Kidney epithelial cell (primary cell): ENCODE measurements at places on chromosomes 6 and 20.
A peak's percentile ranks its signal among the peaks of the same experiment; 100 is the strongest.

GRCh38 chr6:108675226-108676200 is 114.8 kb downstream of the FOXO3 start:
- no peak for DNase-seq

DNA sequence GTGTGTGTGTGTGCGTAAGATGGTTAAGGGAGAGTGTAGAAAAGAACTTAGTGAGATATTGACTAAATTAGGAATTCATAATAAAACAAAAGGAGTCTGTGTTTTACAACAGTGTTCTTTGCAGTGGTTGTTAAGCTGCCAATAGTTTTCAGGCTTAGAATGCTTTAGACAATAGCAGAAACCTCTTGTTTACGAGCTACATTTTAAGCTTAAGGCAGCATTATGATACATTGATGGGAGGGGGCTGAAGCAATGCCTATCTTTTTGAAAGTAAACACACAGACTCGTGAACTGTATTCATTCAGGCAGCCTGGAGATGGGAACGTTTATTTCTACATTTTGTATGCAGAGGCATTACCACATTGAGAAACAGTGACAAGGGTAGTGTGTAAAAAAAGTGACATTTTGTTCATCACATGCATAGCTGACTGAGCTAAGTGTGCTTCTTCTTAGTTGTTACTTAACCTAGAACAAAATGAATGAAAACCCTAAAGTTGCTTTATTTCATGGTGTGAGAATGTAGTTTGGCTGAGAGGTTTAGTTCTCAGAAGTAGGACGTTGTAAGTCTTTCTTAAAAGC is 21.2 kb downstream of the CLVS2 start:
- no peak for DNase-seq

GRCh38 chr6:161526794-161527193 is 252.9 kb upstream of the AGPAT4 start:
- DNase-seq, result no peak

GRCh38 chr6:53375847-53376246 is 27.1 kb upstream of the ELOVL5 start:
- no peak for DNase-seq

GRCh38 chr6:114521926-114522325 is 179.1 kb upstream of the HS3ST5 start:
- no peak for DNase-seq

DNA sequence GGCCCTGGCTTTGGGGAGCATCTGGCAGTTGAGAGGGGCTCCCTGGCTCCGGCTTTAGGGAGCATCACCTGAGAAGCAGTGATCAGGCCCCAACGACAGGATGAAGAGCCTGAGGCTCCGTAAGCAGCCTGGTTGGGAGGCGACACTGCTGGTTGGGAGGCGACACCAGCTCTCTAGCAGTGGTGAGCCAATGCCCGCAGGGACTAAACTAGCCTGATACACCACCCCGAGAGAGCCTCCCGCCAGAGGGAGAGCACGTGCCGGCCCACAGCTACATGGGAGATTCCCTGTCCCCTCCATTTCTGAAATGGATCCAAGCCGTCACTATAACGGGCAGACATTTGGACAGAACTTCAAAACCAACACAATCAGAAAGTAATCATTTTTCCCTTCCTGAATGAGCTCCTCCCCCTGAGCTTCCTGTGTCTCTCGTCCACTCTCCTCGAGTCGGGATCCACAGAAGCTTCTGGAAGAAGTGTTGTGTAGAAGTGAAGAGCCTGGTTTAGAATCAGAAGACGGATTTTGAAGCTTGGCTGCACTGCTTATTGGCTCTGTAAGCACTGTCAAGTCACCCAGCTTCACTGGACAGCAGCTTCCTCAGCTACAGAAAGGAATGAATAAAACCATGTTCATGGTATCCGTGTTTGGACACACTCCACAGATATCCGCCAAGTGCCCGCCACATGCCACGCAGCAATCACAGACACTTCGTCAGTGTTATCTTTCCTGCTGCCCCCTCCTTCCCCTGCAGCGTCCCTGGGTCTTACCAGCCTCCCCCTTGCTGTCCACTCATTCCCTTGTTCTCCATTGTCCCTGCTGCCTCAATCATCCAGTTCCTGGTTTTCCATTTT is 199.6 kb downstream of the TTLL2 start:
- DNase-seq, result no peak

GRCh38 chr6:80440496-80441115 is 334.1 kb downstream of the BCKDHB start:
- no peak for DNase-seq

DNA sequence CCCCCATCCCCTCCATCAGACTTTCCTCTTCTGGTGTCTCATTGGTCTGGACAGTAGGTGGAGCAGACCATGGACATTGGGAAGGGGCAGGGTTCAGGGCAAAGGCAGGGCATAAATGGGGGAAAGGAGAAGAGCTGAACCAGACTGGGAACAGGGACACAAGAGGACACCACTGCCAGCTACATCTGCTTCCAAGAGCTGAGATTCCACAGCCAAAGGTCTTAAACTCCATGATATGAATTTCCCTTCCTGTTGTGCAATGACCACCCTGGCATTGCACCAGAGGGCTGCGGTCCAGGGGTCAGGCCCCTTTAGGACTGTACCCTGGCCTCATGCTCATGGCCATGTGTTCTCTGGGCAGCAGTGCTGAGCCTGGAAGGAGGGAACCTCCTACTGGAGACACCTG is 137.9 kb downstream of the MAFB start:
- no peak for DNase-seq

DNA sequence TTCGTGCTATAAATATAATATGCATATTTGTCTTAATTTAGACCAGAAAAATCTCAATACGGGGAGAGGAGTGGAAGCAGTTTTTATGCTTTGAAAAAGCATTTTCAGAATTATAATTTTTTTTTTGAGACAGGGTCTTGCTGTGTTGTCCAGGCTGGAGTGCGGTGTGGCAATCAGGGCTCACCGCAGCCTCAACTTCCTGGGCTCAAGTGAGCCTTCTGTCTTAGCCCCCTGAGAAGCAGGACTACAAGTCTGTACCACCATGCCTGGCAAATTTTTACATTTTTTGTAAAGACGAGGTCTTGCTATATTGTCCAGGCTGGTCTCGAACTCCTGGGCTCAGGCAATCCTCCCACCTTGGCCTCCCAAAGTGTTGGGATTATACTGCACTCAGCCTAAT is 197.2 kb downstream of the FOXC1 start:
- no peak for DNase-seq

GRCh38 chr6:68502946-68503345 is 132.1 kb upstream of the ADGRB3 start:
- no peak for DNase-seq

DNA sequence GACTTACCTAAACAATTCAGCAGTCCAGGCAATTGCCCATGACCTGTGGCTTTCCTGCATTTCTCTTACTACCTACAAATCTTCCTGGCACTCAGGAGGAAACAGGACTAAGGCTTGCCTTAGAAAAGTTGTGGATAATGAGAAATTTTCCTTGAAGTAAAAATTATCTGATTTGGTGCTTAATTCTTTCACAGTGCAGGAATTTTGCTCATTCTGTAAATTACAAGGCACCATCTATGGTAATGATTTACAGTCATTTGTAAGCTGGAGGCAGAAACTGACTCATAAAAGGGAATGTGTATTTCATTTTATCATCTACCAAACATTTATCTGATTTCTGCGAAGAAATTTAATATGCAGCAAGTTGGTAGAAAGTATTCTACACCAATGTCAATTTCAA is 211.5 kb upstream of the FKBP1C start:
- peak; percentile 45 for DNase-seq

- no peak for DNase-seq
Measured at GRCh38 chr20:17995967-17996819, 27.4 kb downstream of the MGME1 start.

DNA sequence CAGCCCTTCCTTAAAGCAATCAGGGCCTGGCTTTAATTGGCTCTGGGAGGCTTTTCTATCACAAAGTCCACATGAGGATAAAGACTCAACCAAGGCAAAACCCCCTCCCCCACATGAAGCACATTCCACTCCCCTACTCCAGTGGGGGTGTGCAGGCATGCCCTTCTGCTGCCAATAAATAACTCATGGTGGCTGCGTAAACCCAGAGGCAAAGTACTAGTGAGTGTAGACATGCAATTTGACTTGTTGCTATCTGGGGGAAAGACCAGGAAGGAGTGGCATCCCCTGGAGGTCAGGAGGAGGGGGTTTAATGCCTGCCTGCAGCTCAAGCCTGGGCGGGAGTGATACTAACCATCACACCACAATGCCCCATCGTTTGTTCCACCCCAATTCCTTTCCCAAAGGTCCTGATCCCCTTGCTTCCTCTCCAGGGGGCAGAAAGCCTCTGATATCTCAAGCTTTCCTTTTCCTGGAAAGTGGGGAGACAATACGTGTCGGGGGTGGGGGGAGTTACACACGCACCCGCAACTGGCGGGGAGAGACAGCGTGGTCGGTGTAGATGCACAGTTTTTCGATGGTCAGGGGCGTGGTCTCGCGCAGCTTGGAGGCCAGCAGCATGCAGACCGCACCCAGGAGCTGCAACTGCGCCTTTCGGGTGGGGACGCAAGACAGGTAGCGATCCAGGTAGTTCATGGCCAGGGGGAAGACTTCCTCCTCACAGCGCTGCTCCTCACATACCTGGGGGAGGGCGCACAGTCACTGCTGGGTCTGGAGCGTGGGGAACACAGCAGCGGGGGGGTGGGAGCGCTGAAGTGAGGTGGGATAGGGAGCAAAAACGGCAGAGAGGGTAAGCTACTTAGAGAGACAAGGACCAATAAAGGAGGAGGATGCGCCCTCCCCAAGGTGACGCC is 1.5 kb downstream of the CCND3 start:
- DNase-seq, result no peak

DNA sequence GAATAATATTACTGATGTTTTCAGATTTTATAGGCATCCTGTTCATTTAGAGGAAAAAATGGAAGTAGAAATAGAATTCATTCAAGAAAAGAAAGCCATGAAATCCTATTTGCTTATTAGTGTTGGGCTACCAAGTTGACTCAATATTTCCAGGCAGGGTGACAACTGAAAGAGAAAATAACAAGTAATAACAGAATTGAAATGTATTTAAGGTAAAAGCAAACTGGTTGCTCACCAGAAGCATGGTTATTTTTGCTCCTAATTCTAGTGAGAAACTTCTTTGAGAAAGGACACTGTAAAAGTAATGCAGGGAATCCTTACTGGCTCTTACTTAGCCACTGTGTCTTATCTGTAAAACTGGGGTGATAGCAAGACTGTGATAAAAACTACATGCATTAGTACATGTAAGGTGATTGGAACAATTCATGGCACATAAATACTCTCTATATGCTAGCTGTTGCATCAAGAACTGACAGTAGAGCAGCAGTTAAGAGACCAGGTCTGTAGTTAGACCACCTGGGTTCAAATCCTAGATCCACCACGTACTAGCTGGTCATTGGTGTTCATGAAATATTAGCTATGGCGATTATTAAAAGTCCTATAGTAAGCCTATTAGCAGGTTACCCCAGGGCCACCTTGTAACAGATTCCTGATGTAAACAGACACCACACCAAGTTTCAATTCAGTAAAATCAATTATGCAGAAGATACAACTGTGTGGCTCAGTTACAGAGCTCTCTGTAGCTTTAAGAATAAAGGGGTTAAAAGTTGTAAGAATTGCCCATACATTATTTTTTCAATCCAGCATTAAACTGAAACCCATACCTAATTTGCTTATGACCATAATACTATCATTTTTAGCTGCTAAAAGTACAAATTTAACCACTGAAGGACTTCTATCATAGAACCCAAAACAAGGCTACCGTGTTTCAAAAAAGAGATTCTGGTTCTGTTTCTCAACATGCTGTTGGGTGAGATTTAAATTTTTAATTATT is 159.2 kb upstream of the COL21A1 start:
- no peak for DNase-seq

DNA sequence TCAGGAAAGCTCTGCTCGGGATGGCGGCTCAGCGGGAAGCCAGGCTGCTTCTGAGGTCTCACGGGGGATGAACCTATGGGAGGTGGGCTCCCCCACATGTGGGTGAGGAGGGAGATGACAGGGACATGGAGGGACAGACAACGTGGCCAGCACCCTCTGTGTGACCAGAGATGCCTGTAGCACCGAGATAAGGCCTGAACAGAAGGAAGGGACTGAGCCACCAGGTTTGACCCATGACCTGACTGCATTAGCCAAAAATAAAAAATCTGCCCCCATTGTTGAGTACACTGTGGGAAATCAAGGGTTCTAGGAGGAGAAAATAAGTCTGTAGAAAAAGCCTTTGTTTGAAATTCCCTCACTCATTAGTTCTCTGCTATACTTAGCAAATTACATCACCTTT is 105.7 kb downstream of the RNASET2 start:
- DNase-seq, result no peak

DNA sequence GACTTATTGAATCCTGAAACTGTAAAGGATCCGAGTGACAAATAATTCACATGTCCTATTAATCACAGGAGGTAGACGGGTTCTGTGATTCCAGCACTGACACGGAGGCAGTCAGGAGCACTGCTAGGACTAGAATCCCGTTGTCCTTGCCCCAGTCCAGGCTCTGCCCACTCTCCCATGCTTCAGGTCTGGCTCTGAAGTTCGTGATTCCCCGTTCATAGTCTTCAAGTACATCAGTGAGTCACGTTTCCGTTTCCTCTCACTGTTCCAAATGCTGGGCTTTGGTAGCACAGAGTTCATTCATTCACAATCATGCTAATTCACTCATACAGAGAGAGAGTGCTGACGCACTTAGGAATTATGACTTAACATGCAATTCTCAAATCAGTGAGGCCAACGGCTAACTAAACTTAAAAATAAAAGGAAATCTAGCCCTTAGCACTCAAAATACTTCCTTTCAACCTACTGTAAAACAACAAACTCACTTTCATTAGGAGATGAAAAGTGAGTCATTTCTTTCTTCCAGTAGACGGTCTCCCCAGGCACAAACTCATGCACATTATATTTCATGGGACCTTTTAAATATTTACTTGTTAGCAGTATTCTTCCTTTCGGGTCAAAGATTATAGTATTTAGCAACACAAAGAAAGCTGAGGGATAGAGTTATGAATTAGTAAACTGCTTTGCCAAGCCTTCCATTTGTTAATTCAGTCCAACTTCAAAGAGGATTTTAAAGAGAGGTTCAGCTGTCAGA is 94.0 kb upstream of the NHSL1 start:
- peak; percentile 75 for DNase-seq

GRCh38 chr20:3010985-3011723 is 32.3 kb upstream of the GNRH2 start:
- peak; percentile 42 for DNase-seq

GRCh38 chr6:65262241-65262640 is 444.8 kb downstream of the EYS start:
- DNase-seq, result no peak

- no peak for DNase-seq
Measured at GRCh38 chr6:43488667-43489276, 11.4 kb downstream of the TJAP1 start.

DNA sequence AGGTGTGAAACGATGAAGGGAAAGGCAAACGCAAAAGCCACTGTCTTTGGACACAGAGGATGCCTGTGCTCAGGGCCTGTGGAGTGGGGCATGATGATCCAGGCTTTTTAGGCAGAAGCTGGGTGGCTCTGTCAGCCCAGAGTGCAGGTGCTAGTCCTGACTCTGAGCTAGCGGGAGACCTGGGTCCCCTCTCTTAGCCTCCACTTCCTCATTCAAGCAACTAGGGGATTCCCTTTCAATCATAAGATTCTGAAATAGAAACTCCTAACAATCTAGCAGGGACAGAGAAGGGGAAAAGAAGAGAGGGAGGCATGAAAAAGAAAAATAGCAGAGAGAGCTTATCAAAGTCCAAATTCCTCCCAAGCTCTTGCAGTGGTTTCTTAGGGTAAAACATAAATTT is 7.6 kb upstream of the HIVEP2 start:
- DNase-seq, result no peak

GRCh38 chr20:19881080-19881840 is 123.2 kb downstream of the RIN2 start:
- DNase-seq, result no peak
